ENCODE measurements at places on chromosomes 3 and 15.

- DNase-seq: no peak
Measured at GRCh38 chr15:99944131-99944530, 210.9 kb upstream of the LYSMD4 start.

- DNase-seq: no peak
Measured at GRCh38 chr15:70492240-70493177, 270.8 kb downstream of the UACA start.

- DNase-seq: no peak
Measured at GRCh38 chr15:67072958-67073357, 7.6 kb downstream of the SMAD3 start.

DNA sequence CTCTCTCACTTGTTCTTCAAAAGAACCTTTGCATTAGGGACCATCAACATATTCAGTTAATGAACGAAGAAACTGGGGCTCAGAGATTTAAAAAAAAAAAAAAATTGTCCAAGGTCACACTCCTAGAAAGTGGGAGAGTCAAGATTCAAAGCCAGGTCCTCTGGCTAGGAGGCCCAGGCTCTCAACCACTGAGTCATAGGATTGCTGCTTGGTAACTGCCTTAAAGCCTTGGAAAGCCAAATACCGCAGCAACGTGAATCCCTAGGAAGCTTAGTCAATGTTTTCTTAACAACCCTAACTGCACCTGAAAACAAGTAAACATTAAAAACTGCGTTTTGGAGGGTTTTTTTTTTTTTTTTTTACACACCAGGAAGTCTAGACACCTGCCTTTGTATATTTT lies 156.8 kb downstream of the WNT5A start:
- DNase-seq: no peak

- DNase-seq: no peak
Measured at GRCh38 chr15:79466488-79466887, 34.4 kb downstream of the MINAR1 start.

DNA sequence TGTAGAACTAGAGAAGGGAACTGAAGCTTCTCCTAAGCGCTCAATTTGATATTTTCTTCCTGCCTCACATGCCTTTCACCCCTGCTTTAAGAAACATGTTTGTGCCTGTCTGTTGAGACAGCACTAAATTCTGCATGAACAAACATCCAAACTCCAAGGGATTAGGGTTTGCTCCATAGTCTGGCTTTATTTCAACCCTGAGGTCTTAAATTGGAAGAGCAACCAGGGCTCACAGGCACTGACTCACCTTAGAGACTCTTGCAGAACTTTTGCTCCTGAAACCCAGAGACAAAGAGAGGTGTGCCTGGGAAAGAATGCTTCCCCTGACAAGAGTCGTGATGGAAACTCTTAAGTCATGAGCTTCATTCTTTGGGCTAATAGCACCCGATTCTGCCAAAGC lies 393.9 kb upstream of the MCTP2 start:
- DNase-seq: no peak

DNA sequence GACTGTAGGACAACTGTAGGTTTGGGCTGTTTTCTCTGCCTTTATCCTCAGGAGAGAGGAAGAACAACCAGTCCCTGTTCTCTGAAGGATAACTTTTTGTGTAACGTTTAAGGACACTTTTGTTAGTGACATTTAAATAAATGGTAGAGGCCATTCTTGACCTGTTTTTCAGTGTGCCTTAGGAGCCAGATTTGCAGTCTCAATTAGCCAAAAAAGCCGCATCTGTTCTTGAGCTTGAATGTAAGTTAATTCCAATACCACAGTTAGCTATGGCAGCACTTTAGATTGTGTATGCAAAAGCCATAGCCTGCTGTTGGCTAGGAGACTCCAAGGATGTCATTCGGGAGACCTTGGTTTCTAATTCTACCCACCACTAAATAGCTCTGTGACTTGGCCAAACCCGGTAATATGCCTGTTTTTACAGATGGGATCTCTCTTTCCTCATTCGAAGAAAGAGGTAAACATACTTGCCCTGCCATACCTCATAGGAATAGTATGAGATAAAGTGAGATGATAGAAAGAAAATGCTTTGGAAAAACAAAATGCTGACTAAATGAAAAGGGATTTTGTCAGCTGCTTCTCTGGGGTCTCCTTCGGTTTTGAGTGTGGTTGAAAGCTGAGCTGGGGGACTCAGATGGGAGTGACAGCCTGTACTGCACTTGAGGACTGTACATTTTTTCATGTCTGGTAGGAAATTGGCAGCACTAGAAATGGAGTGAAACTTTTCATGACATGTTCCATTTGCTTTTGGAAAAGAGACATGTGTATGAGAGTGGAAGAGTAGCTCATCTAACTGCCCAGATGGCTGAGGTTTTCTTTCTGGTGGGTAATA lies 57.3 kb upstream of the ROPN1 start:
- no peak for DNase-seq

All from left forelimb (tissue), 1 donor.